ENCODE measurements at places on chromosomes 1 and 21. TPM values are rescaled to one million over a fixed set of nuclear protein-coding genes. Genes with fewer than 3 reads are reported as not detected.

GRCh38 chr1:157004806-157005205 lies 40.7 kb downstream of the ARHGEF11 start:
- no peak for DNase-seq

DNA sequence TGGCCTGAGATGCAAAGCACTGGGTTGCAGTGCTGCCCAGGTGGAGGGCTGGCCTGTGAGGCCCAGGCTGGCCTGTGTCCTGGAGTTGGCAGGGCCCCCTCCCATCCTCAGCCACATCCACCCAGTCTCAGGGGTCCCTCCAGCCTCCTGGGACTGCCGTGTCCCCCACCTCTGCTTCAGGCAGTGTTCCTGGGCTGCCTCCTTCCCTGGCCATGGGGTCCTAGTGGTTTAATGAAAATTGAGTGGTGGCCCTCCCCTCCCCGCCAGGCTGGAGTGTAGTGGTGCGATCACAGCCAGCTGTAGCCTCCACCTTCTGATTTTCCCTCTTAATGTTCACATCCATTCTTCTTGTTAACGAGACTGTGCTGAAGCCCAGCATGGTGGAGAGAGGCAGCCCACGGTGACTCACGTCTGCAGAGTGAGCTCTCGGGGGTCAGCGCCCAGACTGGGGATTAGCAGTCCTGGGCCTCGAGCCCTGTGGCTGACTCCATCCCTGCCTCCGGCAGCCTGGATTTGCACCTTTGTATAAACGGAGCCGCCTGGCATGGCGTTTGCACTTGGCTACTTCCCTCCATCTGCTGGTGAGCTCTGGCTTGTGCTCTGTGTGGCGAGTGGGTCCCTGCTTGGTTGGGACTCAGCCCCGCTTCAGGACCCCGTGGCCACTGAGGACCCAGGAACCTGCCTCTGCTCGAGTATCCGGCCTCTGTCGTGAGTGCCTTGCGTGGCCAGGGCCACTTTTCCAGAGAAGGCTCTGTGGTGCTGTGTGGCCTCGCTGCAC lies 6.9 kb downstream of the MIB2 start:
- no peak for DNase-seq

LINGO4 gene
- total RNA-seq, result not detected

- no peak for DNase-seq
These were observed 35.7 kb upstream of the B3GALT2 start for GRCh38 chr1:193222056-193222615.

DNA sequence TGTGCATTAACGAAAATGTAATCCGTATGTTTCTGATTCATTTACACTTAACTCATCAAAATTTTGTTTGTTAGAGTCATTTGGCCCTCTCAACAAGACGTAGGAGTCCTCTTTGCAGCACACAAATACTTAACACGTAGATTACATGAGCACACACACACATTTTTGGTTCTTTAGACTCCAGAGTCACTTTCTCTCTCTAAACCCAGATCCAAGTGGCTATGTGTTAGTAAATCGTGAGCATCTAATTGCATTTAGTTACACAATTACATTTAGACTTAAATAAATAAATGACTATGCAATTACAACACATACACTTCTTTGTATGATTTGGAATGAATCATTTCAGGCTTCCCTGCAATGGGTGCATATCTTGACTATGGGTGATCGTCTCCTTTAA lies 109.0 kb upstream of the GREM2 start:
- DNase-seq, result no peak
